EL (cell line): ENCODE measurements at places on chromosomes 5 and 9.

GRCh38 chr9:20832775-20833174, 148.7 kb downstream of the FOCAD start:
- no peak for DNase-seq

DNA sequence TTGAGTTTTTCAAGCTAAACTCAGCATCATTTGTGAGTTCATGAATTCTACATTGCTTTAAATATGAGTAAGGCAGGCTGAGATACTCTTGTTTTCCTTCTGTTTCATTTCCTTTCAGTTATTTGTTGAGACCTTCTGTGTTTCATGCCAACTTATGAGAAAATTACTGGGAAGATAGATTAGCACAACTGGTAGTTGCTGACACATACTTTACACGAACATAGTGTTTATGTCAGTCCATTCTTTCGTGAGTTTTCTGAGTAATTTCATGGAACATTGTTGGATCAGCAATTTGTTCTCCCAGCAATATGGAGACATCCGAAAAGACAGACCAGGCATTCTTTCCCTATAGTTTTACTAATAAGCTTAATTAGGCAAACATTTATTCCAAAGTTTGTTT, 102.0 kb upstream of the SMC5 start:
- DNase-seq, result peak; percentile 9

DNA sequence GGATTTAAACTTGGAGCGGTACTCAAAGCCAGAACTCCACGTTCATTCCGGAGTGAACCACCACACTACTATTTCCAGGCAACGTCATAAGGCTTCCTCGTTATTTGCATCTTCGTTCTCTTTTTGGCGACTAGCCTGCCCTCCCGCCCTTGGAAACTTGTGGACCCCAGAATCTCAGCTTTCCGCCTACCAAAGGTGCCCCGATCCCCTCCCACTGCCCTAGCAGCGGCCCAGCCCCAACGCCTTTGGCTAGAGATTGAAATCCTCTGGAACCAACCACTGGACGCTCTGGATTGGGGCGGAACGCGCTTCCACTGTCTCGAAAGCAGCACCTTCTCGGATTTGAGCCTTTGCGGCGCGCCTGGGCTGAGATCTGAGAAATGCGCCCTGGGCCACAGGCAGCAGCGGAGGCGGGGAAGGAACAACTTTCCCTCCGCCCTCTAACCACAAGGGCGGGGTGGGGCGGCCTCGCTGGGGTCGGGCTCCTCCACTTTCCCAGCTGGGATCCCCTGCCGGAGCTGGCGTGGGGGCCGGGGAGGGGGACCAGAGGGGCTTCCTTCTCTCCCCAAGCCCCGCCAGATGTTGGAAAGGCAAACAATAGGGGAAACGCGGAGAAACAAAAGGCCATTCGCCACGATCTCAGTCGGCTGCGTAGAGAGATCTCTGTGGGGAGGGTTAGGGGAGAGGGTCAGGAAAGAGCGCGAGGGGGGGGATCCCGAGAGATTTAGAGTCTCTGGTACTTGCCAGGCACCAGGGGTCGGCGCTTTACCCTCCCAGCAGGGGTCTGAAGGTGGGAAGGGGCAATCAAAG, 1.3 kb downstream of the MOB3B start:
- DNase-seq, result peak; percentile 52

DNA sequence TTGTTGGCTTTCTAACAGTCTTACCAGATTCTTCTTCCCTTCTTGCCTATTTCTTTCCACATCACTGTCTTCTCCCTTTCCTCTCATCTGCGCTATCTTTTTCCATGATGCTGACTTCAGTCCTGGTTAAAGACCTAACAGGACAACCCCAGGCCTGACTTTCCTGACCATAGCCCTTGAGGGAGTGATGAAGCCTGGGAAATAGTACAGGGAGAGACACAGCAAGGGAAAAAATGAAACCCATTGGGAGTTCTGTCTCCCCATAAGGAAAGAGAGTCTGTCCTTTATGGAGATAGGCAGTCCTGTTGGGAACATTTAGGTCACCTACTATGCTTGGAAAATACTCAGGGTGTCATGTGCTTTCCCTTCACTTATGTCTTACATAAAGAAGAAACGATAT, 92.7 kb downstream of the GIN1 start:
- DNase-seq, result no peak

GRCh38 chr5:77852514-77853352, 76.6 kb upstream of the TBCA start:
- DNase-seq, result peak; percentile 75

DNA sequence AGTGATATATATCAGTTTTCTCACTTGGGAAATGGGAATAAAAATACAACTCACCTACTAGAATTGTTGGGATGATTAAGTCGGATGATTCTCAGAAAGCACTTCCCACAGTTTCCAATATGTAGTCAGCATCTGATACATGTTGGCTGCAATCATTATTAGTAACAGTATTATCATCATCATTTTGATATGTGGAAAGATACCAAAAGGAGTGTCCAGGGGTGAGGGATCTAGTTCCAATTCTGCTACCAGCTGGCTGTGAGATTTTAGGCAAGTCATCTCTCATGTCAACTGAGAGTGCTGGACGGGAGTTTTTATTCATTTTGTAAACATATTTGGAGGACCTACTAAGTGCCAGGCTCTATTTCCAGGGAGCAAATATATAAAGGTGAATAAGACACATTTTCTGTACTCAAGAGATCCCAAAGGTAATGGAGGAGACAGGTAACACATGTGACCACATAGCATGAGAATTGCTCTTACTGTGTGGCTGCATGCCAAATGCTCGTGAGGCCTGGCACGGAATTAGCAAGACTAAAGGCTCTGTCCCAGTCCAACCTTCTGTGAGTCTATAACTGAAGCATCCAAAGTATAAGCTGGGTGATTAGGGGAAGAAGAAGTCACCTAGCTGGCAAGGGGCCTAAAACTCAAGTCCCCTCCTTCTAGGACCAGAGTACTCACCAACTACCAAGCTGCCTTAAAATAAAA, 83.0 kb downstream of the GRIA1 start:
- no peak for DNase-seq

DNA sequence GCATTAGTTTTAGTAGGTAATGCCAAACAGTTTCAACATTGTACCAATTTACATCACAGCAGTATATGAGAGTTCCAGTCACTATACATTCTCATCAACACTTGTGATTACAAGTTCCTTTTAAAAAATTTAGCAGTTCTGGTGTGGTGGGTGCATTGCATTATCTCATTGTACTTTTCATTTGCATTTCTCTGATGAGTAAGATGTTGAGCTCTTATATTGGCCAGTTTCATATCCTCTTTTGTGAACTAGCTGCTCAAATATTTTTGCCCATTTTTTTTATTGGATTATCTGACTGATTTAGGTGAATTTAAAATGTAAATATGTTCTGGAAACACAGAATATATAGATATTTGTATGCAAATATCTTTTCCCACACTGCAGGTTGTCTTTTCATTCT, 160.9 kb upstream of the NR3C1 start:
- DNase-seq, result no peak

DNA sequence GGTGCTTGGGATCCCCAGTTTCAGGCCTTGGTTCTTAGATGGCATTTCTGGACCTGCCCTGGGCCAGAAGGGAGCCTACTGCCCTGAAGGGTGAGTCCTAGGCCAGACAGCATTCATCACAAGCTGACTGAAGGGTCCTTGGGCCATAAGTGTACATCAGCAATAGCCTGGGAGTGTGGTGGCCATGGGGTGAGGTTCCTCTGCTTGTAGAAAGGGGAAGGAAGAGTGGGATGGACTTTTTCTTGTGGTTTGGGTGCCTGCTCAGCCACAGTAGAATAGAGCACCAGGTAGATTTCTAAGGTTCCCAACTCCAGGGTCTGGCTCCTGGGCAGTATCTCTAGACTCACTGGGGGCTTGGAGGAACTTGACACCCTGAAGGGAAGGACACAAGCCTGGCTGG, 95.2 kb upstream of the PHF24 start:
- DNase-seq, result no peak

GRCh38 chr9:28267351-28267750, 694.1 kb upstream of the C9orf72 start:
- DNase-seq, result no peak
